ENCODE measurements at places on chromosomes 5 and 9.

- no peak for DNase-seq
Observed at GRCh38 chr5:62473209-62473608, 60.6 kb downstream of the IPO11 start.

DNA sequence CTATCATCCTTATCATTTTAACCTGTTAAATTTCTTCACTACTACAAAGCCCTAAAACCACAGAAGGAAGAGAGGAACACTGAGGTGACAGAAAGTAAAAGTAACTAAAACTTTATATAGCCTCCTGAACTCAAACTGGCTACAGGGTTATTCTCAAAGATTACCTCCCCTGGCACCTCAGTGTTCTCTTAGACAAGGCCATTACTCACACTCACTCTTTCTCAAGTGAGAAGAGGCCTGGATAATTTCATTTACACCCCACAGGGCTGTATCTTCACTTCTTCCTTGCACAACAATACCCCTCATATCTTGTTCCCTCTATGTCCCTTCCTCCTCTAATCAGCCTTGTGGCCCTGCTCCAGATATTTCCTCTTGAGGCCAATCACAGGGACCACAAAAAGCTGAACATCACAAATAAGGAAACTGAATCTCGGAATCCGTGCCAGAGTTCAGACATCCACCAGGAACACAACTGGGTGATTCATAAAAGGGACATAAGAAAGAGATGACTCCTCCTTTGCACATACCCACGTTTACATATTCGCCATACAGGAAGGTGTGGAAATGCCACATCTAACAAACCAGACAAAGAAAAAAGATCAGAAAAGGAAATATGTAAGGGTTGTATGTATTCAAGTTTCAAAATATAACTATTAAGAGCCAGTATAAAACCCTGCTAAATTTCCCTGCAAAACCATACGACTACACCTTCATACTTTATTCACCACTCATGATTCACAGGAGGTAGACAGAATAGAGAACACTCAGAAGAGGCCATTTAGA, 1.7 kb upstream of the KLHL3 start:
- DNase-seq: no peak

DNA sequence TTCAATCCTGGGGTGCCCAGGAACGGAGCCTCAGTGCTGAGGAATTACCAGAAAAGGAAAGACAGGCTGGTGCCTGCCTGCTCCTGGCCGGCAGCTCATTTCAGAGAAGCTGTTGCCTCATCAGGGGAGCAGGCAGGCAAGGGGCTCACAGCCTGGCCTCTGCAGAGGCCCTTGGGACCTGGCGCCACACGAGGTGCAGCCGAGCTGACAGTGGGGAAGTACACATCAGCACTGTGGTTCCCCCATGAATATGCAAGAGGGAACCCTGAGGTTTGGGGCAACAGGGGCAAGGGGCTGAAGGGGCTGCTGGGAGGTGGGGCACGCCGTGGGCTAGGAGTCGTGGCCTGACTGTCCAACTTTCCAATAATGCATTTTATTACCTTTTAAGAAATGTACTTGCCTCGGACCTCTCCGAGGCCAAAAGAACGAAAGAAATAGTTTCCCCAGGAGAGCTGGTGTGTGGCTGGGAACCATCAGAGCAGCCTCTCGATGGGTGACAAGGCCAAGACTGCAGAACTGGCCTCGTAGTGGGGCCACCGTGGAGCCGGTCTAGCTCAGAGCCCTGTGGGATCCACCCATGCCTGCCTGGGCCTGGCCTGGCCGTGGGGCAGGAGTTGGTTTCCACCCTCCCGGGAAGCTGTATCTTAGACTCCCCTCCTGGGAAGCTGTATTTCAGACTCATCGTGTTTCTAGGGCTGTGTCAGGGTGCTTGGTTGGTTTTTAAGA, 198.6 kb downstream of the PAX5 start:
- DNase-seq: no peak

DNA sequence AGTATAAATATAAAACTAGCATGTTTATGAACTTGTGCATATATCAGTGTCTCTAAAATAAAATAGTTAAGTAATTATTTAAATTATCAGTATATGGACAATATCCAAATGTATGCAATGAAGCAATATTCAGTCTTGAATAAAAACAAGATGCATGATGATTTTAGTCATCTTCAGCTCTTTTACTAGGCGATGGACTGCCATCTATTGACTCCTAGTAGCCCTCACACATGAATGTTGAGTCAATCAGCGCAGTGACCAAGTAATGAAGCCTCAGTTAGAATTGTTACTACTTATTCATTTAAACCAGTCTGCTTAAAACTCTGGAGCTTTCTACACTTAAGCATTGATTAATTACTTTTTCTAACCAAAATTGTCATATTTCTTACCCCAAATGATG, 92.9 kb upstream of the GRHPR start:
- DNase-seq: no peak

DNA sequence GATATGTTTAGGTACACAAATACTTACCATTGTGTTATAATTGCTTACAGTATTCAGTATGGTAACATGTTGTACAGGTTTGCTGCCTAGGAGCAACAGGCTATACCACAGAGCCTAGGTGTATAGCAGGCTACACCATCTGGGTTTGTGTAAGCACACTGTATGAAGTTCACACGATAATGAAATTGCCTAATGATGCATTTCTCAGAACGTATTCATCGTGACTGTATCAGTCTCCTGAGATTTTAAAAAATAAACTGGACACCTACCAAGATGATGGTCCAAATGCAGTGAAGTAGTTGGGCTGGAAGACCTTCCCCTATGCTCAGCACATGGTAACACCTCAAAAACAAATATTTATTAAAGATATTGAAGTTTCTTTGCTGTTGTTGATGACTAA, 103.3 kb upstream of the NFIB start:
- DNase-seq: no peak

DNA sequence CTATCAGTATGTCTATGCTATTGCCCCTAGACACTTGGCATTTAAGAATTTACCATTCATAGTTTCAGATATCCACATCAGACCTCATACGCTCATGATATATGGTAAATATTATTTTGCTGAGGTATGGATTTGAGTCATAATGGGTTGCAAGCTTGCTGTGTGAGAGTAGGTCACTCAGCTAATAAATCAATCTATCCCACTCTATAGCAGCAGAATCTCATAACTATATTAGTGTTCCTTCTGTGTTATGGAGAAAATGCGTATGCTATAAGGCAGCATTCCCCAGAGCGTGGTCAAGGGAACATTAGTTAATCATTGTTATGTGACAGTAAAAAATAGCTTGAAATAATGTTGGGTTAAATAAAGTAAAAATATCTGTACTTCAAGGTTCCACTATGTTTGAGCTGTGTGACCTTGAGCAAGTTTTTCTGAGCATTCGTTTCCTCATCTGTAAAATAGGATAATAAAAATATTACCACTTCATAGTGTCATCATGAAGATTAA, 7.7 kb downstream of the TRIM32 start:
- DNase-seq: no peak

DNA sequence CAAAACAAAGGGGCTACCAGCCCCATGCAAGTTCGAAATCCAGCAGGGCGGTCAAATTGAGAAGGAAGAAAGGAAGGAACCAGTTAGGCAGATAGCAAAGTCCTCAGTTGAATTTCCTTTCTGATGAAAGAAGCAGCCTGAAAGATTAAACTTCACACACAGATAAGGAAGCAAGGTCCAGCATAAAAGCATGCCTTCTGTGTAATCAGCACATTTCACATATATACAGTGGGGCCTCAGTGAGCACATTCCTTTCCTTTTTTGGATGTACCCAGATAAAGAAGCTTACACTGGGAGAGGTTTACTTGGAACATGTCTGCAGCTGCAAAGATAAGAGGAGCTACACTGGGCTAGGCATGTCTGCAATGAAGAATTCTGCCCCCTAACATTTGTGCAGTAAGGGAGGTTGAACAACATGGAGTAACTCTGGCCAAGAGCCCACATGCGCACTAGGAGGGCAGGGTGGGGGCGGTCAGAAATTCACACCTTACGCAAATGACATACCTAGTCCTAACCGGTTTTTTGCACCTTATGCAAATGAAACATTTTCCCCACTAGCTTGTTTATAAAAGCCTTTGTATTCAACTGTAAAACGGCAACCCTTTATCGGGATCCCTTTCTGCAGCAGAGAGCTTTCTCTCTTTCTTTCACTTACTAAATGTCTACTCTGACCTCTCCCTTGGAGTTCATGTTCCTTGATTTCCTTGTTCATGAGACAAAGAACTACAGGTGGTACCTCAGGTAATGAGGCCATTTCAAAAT, 149.7 kb upstream of the FBXL17 start:
- DNase-seq: no peak

DNA sequence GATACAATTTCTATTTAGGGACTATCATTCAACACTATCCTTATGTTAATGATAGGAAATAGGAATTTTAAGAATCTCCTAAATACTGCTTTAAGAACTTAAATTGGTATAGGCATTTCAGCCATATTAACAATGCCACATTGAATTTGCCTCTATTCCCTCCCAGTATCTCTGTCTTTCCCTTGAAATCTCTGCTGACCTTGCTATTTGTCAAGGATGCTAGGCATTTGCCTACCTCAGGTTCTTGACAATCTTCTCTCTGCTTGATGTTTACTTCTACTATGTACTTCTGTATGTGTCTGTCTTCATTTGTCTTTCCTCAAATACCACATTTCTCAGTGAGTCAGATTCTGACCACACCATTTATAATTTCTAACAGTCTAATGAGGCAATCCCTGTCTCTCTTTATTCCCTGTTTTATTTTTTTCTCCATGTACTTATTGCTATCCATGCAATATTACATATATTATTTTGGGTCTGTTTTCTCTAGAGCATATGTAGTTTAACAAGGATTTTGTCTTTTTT, 1461.4 kb upstream of the CDH9 start:
- DNase-seq: no peak

DNA sequence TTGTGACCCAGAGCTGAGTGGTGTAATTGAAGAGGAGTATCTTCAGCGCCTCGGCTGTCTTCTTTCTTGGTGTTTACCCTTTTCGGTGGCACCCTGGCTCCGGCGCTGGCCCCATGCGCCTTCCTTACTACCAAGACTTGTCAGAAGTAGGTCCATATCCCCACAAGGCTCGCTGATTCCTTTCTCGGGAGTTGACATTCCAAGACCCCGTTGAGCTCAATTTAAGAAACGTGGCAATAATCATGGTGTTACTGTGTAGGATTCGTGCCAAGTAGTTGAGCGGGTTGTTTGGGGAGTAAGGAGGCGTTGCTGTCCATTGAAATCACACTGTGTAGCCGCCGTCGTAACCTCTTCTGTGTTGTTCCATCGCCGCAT, 795 bp downstream of the NDUFAF2 start:
- no peak for DNase-seq
